AG08395 (cell line): ENCODE measurements at places on chromosomes 12 and 14.

DNA sequence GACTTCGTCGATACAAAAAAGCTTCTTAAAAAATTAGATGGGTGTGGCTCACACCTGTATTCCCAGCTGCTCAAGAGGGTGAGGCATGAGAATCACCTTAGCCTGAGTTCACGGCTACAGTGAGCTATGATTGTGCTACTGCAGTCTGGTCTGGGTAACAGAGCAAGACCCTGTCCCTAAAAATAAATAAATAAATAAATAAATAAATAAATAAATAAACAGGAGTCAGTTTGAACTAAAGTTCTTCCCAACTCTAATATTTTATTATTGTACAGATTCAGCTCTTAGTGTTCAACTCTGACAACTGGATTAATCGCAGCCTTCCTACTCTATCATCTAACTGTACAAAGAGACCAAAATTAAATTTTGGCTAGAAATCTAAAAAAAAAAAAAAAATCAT, 12.7 kb upstream of the CLIP1 start:
- DNase-seq: no peak

- DNase-seq: no peak
Observed at GRCh38 chr12:24246934-24247333, 297.5 kb upstream of the SOX5 start.

DNA sequence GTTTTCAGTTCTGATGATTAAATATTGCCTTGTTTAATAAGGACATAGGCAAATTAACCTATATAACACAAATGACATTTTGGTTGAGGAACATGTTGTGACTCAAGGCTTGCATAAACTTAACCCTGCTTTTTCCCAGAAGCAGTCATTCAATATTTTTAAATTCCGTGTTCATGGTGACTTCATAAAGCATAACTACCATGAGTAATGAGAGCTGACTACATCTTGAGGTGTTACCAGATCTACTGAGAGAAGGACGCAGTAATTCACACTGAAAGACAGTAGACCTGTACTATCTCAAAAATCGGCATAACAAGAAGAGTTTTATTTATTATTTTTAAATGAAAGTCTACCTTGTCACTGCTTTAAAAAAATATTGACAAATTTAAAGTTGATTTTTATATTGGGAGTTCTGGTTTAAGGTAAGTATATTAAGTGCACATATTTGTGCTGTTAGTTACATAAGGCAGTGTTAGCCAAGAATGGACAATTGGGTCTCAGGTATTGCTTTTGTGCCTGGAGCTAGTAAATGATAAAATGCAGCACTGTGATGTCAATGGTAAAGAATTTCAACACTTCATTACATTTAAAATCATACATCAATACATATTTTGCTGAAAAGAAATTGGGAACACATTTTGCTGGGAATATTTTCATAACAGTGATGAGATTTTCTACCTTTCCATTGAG, 1198.5 kb downstream of the FSCB start:
- no peak for DNase-seq

DNA sequence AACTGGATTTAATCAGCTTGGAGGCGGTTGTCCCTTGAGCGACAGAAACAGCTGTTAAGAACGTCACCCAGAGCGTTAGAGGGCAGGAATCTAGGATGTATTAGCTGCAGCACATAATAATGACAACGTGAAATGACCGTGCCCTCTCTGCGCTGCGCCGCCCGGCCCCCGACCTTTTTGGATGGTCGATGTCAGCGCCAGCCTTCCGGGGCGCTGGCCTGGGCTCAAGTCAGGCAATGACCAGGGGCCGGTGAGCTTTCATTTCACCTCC, 427 bp upstream of the TMEM120B start:
- no peak for DNase-seq

DNA sequence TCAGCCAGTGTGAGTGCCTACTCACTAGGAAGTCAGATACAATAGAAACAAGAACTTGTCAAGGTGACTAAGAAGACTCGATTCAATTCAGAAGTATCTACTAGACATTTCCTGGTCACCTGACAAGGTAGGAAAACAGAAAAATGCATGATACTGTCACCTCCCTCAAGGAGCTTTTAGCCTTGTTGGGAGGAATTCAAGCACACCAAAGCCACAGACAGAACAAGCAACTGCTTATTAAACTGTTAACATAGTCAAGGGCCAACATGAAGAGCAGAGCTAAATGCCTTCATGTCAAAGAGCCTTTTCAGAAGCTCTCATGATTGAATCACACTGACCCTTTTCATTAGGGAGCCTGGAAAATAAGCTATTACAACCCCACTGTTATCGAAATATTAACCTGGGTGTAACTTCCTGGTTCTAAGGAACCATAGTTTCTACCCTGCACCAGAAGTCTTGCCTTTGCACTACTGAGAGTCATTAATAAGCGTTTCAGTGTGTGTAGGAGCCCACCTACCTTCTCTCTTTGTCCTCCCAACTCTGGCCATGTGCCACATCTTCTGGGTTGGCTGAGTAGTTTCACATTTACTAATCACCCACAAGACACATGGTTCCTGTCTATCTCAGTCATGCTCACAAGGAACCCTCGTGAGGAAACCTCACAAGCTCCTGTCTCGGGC, 31.0 kb upstream of the LGALS3 start:
- no peak for DNase-seq

- DNase-seq: no peak
Observed at GRCh38 chr14:22305607-22306006, 283.4 kb downstream of the DAD1 start.

GRCh38 chr14:74179856-74180255, 59.4 kb upstream of the VSX2 start:
- no peak for DNase-seq

DNA sequence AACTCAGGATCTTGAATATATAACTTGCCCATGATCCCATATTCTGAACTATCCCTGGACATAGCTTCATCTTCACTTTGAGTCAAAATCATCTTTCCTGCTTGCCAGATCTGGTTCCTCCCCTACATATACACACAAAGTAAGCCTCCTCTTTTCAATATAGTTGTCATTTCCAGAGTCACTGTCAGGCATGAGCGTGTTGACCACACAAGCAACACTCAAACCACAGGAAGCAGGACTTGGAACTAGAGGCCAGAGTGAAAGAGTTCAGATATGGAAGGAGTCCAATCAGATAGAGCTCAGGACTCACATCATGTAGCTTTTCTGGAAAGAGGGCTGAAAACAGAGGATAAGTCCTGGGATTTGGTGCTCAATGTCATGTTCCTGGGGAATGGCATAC, 1140.6 kb downstream of the BCL11B start:
- no peak for DNase-seq

- no peak for DNase-seq
Observed at GRCh38 chr14:89504091-89504490, 87.1 kb upstream of the FOXN3 start.

DNA sequence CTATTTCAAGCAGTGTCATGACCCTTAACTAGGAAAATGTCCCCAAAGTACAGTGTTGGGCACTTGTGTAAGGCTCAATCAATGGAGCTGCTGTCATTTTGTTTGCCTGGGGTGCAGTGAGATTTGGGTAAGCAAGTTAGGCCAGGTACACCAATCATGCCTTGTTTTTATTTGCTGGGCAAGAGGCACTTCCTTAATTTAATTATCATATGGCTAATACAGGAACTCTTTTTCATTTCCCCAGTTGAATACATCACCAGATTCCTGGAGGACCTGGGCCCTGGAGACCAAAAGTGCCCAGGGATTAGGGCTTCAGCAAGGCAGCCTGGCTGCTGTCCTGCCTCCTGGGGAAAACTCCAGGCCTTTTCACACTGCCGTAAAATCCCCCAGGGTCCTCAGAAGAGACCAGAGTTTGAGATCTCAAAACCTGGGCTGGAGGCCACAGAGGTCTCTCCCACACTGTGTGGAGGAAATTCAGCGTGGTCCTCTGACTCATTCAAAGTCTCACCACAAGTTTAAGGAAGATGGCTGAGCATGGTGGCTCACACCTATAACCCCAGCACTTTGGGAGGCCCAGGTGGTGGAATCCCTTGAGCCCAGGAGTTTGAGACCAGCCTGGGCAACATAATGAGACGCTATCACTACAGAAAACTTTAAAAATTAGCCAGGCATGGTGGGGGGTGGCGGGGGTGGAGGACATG, 28.4 kb upstream of the FOXN3 start:
- DNase-seq: no peak

- no peak for DNase-seq
Observed at GRCh38 chr12:44851586-44851985, 24.5 kb downstream of the NELL2 start.

DNA sequence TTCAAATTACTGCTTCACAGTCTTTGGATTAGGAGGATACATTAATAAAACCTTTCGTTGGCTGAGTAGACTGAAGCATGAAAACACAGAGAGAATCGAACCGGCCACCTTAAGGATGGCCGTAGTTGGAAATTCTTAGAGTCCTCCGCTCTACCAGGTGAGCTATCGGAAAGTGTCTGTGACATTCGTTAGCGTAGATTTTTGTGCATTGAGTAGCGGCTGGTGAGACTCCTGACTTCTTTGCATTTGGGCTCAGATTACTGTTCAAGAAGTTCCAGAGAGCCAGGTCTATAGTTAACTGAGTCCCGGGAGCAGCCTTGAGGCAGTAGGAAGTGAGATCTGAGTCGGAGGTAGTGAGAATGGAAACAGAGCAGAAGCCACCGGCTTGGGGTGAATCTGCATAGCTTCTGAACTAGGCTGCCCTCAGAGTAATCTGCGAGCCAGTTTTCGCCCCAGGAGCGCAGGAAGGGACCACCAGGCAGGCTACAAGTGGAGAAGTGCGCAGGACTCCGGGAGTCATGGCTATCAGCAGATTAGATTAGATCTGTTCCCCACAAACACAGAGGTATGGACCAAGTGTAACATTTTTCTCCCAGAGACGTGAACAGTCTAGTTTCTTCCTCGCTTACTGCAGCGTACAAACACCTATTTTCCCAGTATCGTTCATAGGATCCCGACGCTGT, 11.0 kb downstream of the OR6S1 start:
- DNase-seq: peak; percentile 11

DNA sequence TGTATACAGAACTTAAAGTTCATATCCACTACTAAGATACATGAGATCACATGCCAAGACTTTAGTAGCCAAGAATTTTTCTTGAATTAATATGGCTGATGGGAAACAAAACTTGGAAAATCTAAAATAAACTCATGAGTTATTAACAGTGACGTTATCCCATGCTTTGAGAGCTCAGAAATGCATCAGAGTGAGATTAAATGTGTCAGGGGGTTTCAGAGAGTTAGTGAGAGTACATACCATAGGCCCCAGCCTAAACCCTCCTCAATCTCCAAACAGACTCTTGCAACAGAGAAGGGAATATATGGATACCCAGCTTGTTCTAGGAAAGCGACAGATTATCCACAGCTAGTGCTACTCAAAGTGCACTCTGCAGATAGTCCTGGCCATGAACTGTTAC, 19.3 kb downstream of the SLC35F4 start:
- no peak for DNase-seq

DNA sequence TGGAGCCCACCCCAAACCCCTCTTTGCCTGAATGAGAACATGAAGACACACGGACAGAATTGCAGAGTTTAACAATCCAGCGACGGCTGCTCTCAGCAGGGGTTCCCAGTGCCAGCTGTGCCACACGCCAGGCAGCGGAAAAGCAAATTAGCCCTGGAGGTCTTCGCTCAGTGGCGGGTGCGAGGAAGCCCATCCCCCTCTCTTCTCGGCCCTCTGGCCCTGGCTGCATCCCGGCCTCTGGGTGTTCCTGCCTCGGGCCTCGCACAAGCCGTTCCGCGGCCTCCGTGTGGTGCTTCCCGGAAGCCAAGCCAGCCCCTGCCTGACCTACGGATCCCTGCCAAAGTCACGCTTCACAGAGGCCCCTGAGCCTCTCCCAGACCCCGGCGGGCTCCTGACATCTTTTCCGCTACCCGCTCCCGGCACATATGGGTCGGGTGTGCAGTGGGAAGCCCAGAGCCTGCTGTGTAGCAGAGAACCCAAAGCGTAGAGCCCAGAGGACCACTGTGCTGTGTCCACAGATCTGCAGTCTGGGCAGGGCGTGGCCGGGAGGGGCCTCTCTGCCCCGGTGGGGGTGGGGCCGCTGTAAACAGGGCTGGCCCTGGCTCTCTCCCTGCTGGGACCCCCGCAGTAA, 70.7 kb upstream of the GALNT9 start:
- no peak for DNase-seq

DNA sequence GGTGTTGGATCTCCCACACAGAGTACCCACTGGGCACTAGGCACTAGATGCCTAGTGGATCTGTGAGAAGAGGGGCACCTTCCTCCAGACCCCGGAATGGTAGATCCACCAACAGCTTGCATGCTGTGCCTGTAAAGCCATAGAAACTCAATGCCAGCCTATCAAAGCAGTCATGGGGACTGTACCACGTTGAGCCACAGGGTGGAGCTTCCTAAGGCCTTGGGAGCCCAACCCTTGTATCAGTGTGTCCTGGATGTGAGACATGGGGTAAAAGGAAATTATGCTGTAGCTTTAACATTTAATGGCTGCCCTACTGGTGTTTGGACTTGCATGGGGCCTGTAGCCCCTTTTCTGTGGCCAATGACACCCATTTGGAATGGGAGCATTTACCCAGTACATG, 1024.9 kb downstream of the TMEM121 start:
- no peak for DNase-seq

GRCh38 chr12:116331876-116332275, 54.4 kb upstream of the MED13L start:
- DNase-seq: no peak

DNA sequence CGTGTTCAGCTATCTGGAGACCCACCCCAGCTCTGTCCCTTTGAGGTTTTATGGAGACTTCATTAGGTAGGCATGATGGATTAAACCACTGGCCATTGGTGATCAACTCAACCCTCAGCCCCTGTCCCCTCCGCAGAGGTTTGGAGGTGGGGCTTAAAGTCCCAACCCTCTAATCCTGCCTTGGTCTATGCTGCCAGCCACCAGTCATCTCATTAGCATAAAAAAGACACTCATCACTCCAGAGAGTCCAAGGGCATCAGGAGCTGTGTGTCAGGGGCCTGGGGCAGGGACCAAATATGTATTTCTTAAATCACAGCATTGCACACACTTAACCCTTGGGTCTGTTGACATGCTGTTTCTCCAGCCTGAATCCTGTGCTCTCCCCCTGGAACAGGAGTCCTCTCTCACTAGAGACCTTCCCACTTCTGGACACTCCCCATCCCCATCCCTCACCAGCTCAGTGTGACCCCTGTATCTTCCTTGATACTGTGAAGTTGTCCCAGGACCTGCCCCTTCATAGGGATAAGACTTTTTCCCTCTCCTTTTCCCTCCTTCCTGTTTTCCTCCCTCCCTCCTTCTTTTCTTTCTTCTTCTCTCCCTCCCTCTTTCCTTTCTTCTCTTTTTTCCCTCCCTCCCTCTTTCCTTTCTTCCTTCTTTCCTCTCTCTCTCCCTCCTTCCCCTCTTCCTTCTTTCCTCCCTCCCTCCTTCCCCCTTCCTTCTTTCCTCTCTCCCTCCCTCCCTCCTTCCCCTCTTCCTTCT, 54.7 kb upstream of the CLMN start:
- DNase-seq: no peak

GRCh38 chr14:54348923-54349620, 47.7 kb upstream of the CDKN3 start:
- peak; percentile 36 for DNase-seq

DNA sequence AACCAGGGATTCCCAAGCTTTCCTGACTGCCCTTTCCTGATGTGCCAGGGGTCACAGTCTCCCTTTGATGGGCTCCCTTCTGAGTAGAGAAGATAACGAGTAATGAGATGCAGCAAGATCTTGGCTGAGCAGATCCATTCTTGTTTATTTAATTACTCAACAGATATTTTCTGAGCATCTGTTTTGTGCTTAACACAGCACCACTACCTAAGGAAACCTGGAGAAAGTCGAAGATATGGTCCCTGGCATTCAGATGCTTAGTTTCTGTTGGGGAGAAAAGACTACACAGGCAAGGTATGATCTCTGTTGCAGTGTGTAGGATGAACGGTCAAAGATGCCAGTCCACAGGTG, 3.9 kb downstream of the AJUBA start:
- no peak for DNase-seq
